ENCODE measurements at places on chromosomes 1 and 21. TPM values are rescaled to one million over a fixed set of nuclear protein-coding genes. Genes with fewer than 3 reads are reported as not detected.

The AVPR1B gene
- not detected for total RNA-seq

DNA sequence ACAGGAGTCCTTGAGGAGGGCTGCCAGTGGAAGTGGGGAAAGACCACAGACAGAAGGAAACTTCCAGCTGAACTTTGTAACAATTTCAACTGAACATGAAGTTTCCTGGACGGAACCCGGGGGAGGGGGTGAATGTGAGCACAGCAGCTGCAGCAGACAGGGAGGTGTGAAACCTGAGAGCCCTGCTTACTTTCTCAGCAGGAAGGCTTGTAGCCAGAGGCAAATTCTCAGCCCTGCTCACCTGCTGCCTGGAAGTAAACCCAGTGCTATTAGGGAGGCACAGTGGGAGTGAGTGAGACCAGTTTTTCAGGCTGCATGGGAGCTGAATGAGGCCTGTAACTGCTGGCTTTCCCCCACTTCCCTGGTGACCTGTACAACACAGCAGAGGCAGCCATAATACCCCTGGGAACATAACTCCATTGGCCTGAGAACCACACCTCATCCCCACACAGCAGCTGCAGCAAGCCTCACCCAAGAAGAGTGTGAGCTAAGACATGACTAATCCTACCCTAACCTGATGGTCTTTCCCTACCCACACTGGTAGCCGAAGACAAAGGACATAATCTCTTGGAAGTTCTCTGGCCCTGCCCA, 9.6 kb upstream of the SPRR2F start:
- peak; percentile 4 for DNase-seq

- peak; percentile 57 for DNase-seq
Observed at GRCh38 chr1:230335861-230336522, 90.1 kb downstream of the PGBD5 start.

- DNase-seq: no peak
Observed at GRCh38 chr1:99170516-99170915, 93.8 kb upstream of the PLPPR4 start.

DNA sequence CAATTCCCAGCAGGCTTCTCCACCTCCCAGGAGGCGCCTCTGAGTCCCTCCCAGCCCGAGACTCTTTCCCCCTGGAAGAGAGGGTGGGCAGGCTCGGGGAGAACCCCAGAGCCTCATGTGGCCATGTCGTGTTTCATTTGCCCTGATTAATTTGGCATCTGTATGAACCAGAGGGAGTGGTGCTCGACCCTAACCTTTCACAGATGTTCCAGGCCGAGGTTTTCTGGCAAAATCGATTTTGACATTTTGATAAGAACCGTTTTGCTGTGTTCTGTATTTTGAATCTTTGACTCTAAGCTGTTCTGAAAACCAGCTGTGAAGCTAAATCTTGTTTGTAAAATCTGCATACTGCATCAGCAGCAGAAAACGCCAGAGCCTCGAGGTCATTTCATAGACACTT, 367.4 kb downstream of the CAMTA1 start:
- no peak for DNase-seq

All from lung (tissue), 17 donors.